Left renal pelvis (tissue), 4 donors: ENCODE measurements at places on chromosomes 11 and 22. TPM values are rescaled to one million over a fixed set of nuclear protein-coding genes. Genes with fewer than 3 reads are reported as not detected.

CHCHD10 gene
- 71.4 TPM for polyA plus RNA-seq

MIAT gene
- polyA plus RNA-seq: 0.39 TPM

TECTA gene
- polyA plus RNA-seq: 2.0 TPM

YWHAH gene
- polyA plus RNA-seq: 155 TPM

GAL3ST3 gene
- 3.7 TPM for polyA plus RNA-seq

KREMEN1 gene
- 25.9 TPM for polyA plus RNA-seq

ST3GAL4 gene
- 33.6 TPM for polyA plus RNA-seq

OR10G4 gene
- polyA plus RNA-seq: not detected

ACR gene
- polyA plus RNA-seq: 0.52 TPM

HBB gene
- 2,476 TPM for polyA plus RNA-seq

AP2A2 gene
- 65.5 TPM for polyA plus RNA-seq

NXPE1 gene
- not detected for polyA plus RNA-seq

CPSF7 gene
- 106 TPM for polyA plus RNA-seq

BDNF gene
- polyA plus RNA-seq: 1.5 TPM

SLC37A2 gene
- 2.1 TPM for polyA plus RNA-seq

PYGM gene
- polyA plus RNA-seq: 11.9 TPM

SLC25A18 gene
- 2.0 TPM for polyA plus RNA-seq

TMEM123 gene
- polyA plus RNA-seq: 179 TPM

NRIP3 gene
- 1.2 TPM for polyA plus RNA-seq

CCDC116 gene
- polyA plus RNA-seq: 0.35 TPM

GLYATL1 gene
- polyA plus RNA-seq: 178 TPM

MICALL1 gene
- 27.2 TPM for polyA plus RNA-seq

OR5W2 gene
- polyA plus RNA-seq: not detected

ALDH3B1 gene
- 2.4 TPM for polyA plus RNA-seq

OR51I1 gene
- not detected for polyA plus RNA-seq

CCDC73 gene
- 0.34 TPM for polyA plus RNA-seq

TNNT3 gene
- 12.4 TPM for polyA plus RNA-seq

SLC7A4 gene
- polyA plus RNA-seq: 1.4 TPM

FGF4 gene
- polyA plus RNA-seq: not detected

CDC42BPG gene
- 4.4 TPM for polyA plus RNA-seq

OTOG gene
- polyA plus RNA-seq: 0.27 TPM

TMA7B gene
- not detected for polyA plus RNA-seq

AMOTL1 gene
- 46.8 TPM for polyA plus RNA-seq

YPEL1 gene
- 20.9 TPM for polyA plus RNA-seq

E2F8 gene
- 5.7 TPM for polyA plus RNA-seq

ANO3 gene
- 4.0 TPM for polyA plus RNA-seq

GLYAT gene
- 146 TPM for polyA plus RNA-seq

FDX1 gene
- 19.5 TPM for polyA plus RNA-seq

CARD16 gene
- 1.9 TPM for polyA plus RNA-seq

DERL3 gene
- 3.0 TPM for polyA plus RNA-seq

KRTAP5-8 gene
- 0.14 TPM for polyA plus RNA-seq

BARX2 gene
- 0.62 TPM for polyA plus RNA-seq

NDUFS8 gene
- polyA plus RNA-seq: 73.3 TPM

TRIM48 gene
- not detected for polyA plus RNA-seq

PRR33 gene
- 0.14 TPM for polyA plus RNA-seq

RIC3 gene
- polyA plus RNA-seq: 6.6 TPM

SNX19 gene
- 45.7 TPM for polyA plus RNA-seq

PNPLA5 gene
- not detected for polyA plus RNA-seq

CNTF gene
- polyA plus RNA-seq: 1.3 TPM

KRTAP5-2 gene
- polyA plus RNA-seq: not detected

APOA1 gene
- 125 TPM for polyA plus RNA-seq
